ENCODE measurements at places on chromosomes 2 and 18. TPM values are rescaled to one million over a fixed set of nuclear protein-coding genes. Genes with fewer than 3 reads are reported as not detected.

The OTOS gene
- total RNA-seq, result not detected

The TUBA3E gene
- total RNA-seq, result 1.6 TPM

The POTEI gene
- not detected for total RNA-seq

The KIF1A gene
- total RNA-seq, result 43.7 TPM

The STEAP3 gene
- total RNA-seq, result 8.2 TPM

The PARD3B gene
- total RNA-seq, result 7.4 TPM

The RGPD4 gene
- not detected for total RNA-seq

DNA sequence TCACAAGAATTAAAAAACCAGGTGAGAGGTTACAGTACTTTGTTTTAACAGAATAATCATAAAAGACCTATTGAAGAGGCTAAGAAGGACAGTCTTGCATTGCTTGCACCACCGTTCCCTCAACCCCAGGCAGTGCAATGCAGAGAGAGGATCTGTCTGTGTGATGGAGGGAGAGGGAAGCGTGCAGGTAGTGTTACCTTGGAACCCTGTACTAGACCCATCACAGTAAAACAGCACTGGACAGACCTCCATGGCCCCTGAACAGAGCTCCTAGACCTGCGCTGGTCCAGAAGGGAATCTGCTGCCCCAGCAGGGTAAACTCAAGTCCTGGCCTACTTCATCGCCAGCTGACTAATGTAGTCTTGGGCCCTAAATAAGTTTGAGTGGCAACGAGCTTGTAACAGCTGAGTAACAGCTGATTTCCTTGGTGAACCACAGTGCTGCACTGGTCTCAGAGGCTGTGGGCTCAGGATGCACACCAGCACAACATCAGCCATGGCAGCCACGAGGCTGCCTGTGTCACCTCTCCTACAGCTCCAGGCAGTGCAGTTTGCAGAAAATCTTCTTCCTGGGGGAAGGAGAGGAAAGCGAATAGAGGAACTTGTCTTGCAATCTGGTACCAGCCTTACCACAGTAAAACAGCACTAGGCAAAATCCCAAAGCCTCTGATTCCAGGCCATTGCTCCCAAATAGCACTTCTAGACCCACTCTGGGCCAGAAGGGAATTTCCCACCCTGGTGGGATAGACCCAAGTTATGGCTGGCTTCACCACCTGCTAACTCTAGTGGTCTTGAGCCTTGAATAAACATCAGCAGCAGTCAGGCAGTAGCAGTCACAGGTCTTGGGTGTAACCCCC, 417.2 kb downstream of the CDH7 start:
- H3K4me3 ChIP-seq, result no peak overlapping the region
- no peak for DNase-seq
- H3K36me3 ChIP-seq, result no peaks in the 10 kb centered on the region
- H3K27ac ChIP-seq, result no peak overlapping the region

GRCh38 chr2:60855989-60856669, 25.2 kb upstream of the REL start:
- H3K27me3 ChIP-seq, result no peaks in the 10 kb centered on the region
- no peak overlapping the region for H3K27ac ChIP-seq
- no peak for DNase-seq
- H3K4me3 ChIP-seq, result no peak overlapping the region
- H3K36me3 ChIP-seq, result no peaks in the 10 kb centered on the region

GRCh38 chr18:57542126-57542525, 44.4 kb downstream of the FECH start:
- no peak overlapping the region for H3K27ac ChIP-seq
- no peaks in the 10 kb centered on the region for H3K27me3 ChIP-seq

DNA sequence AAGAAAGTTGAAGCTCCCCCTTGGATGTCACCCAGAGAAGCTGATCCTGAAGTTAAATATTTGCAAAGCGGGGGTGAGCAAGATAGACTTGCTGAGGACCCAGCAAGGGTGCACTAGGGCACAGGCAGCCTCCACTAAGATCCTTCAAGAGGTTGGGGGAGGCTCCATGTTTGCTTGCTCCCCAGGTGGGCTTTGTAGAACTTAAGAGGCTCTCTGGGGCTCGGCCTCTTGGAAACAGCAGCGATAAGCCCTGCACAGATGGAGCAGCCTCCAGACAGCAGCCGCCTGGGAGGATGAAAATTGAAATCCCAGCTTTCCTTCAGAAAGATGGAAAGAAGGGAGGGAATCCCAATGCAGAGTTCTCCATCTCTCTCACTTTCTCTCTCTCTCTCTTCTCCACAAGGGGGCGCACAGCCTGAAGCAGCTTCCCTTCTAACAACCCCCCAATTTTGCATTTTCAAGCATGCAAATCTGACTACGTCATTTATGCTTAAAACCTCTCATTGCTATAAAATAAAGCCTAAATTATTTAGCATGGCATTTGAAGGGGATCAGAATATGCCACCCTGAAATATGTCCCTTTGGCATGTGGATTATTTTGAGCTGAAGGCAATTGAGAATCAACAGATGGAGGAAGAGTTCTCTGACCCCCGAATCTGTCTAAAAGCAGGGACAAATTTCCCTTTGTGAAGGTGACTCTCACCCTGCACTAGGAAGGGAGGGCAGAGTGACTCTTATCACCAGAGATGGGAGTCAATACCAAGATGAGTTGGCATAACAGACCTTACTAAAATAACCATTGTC, 185.7 kb upstream of the KLHL29 start:
- H3K4me1 ChIP-seq, result no peaks in the 10 kb centered on the region
- H3K36me3 ChIP-seq, result no peaks in the 10 kb centered on the region
- no peak overlapping the region for H3K4me3 ChIP-seq

- no peaks in the 10 kb centered on the region for H3K27me3 ChIP-seq
- no peak for DNase-seq
- H3K36me3 ChIP-seq, result no peaks in the 10 kb centered on the region
- H3K4me1 ChIP-seq, result peaks cover 22% of the 10 kb centered on the region
- no peak overlapping the region for H3K4me3 ChIP-seq
- no peak overlapping the region for H3K27ac ChIP-seq
Observed at GRCh38 chr2:64008434-64009009, 10.7 kb downstream of the VPS54 start.

GRCh38 chr2:180952082-180952481, 28.3 kb upstream of the UBE2E3 start:
- no peak overlapping the region for H3K27ac ChIP-seq
- no peaks in the 10 kb centered on the region for H3K36me3 ChIP-seq
- H3K4me3 ChIP-seq, result no peak overlapping the region

DNA sequence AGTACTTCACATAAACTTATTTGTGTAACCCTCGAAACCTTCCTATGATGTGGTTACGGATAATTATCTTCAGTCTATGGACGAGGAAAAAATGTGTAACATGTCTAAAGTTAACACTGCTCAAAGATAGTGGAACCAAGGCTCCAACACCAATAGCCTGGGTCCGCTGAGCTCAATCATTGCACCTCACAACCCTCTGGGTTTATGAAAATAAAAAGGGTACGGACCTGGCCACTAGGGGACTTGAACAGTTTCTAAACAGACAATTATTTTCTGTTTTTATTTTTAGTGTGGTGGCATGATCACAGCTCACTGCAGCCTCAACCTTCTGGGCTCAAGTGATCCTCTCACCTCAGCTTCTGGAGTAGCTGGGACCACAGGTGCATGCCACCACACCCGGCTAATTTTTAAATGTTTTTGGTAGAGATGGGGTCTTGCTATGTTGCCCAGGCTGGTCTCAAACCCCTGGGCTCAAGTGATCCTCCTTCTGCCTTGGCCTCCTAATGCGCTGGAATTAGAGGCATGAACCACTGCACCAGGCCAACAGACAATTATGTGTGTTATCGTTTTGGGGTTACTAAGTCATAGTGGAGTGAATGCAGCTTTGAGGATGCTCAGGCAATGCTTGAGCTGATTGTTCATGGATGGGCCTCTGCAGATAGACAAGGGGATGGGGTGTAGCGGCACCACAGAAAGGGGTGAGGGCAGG, 10.1 kb downstream of the CASP8 start:
- no peaks in the 10 kb centered on the region for H3K27me3 ChIP-seq
- H3K4me1 ChIP-seq, result no peaks in the 10 kb centered on the region
- no peak overlapping the region for H3K27ac ChIP-seq
- peaks cover 16% of the 10 kb centered on the region for H3K36me3 ChIP-seq
- no peak overlapping the region for H3K4me3 ChIP-seq
- no peak for DNase-seq

- H3K4me1 ChIP-seq, result peaks cover 16% of the 10 kb centered on the region
- H3K27ac ChIP-seq, result no peak overlapping the region
- DNase-seq, result no peak
- no peaks in the 10 kb centered on the region for H3K36me3 ChIP-seq
- no peak overlapping the region for H3K4me3 ChIP-seq
Observed at GRCh38 chr18:50075772-50076171, 119.2 kb downstream of the MYO5B start.

- H3K27ac ChIP-seq, result no peak overlapping the region
- no peaks in the 10 kb centered on the region for H3K27me3 ChIP-seq
- no peak overlapping the region for H3K4me3 ChIP-seq
- H3K36me3 ChIP-seq, result no peaks in the 10 kb centered on the region
- no peaks in the 10 kb centered on the region for H3K4me1 ChIP-seq
- no peak for DNase-seq
Observed at GRCh38 chr18:38579764-38580163, 1014.2 kb upstream of the CELF4 start.
